ENCODE measurements at places on chromosomes 12 and 14.
A peak's percentile ranks its signal among the peaks of the same experiment; 100 is the strongest.

- peak; percentile 36 for DNase-seq
These were observed 243.1 kb upstream of the FOXN3 start for GRCh38 chr14:89660166-89660565.

DNA sequence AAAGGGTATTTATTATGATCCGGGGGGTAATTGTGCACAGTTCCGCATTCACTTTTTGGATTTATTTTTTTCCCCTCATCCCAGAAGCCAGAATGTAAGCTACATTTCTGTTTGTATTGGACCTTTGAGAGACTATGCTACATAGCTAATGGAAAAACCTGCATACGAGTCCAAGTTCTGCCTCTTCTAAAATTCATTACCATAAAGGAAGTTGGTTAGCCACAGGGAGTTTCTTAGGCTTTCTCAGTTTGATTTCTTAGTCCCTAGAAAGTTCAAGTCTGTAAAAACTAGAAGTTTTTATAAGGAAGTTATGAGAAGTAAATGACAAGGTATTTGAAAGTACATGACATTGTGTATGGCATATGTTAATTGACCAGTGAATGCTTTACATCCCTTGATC is 138.7 kb downstream of the PDE3A start:
- no peak for DNase-seq

DNA sequence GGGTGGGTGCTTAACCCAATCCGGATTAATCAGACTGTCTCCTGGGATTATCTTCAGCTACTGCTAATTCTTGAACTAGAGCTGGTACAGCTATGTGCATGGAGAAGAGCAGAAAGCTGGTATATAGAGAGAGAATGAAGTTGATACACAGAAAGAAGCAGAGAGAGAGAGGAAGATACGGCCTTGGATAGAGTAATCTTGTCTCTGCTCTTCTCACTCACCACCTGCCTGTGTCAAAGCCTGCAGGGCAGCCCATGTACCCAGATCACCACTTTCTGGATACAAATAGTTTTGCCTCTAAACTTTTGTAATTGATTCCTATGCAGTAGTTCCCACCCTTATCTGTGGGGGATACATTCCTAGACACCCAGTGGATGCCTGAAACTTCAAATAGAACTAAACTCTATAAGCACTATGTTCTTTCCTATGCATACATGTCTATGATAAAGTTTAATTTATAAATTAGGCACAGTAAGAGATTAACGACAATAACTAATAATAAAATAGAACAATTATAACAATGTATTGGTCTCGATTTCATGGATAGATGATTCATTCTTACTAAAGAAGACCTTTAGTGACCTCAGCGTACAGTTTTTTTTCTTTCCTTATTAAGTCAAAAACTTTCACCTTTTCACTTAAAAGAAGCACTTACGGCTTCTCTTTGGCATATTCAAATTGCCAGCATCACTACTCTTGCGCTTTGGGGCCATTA is 45.5 kb downstream of the YEATS4 start:
- no peak for DNase-seq

GRCh38 chr14:99758121-99758821 is 34.9 kb upstream of the EML1 start:
- DNase-seq, result no peak
